ENCODE measurements at places on chromosomes 5 and 9.

- no peak for DNase-seq
These were observed 53.8 kb downstream of the NR2F1 start for GRCh38 chr5:93636837-93637236.

DNA sequence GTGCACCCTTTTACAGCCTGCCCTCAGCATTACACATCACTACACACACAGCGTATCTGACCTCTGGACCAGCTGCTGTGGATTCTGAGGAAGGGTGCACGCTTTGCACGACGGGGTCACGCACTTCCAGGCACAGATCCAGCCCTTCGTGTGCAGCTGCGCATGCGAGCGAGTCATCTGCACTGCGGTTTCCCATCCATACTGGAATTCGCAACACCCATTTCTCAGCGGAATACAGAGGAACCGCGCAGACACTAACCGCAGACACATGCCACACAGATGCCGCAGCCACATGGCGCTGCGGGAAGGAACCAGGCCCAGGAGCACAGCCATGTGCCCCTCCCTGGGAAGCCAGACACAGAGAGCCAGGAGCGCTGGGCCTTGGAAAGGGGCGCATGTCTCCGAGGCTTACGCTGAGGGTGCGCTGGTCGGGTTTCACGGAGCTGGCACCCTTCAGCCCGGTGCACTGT, 43.5 kb downstream of the PNPLA7 start:
- DNase-seq: no peak

DNA sequence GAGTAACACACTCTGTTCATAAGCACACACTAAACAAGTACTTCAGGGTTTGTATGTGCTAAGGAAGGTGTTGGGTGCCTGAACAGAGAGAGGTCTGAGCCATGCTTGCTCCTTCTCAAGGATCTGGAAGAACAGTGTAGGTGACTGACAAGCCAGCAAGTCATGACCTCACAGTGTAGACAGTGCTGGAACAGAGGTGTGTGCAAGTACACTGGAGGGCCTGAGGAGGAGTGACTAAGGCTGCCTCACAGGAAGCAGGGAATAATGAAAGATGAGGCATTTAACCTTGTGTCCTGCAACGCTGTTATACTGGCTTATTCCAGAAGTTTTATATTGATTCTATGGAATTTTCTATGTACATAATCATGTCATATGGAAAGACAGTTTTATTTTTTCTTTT, 83.9 kb downstream of the TMEM174 start:
- no peak for DNase-seq

- no peak for DNase-seq
These were observed 13.8 kb downstream of the PTGES2 start for GRCh38 chr9:128113526-128114325.

DNA sequence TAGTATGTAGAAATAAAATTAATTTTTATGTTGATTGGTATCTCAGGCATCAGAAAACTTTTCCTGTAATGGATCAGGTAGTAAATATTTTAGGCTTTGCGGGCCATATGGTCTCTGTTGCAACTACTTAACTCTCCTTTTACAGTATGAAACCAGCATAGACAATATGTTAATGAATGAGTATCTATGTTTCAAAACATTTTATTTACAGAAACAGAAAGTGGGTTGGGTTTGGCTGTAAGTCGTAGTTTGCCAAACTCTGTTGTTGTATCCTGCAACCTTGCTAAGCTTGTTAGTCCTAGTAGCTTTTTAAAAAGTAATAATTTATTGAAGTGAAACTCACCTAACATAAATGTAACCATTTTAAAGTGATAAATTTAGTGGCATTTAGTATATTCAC, 132.1 kb downstream of the NR3C1 start:
- DNase-seq: no peak

GRCh38 chr5:122454541-122454940, 142.5 kb downstream of the SNCAIP start:
- DNase-seq: no peak

- no peak for DNase-seq
These were observed 143.4 kb upstream of the ZNF608 start for GRCh38 chr5:124889850-124890249.

DNA sequence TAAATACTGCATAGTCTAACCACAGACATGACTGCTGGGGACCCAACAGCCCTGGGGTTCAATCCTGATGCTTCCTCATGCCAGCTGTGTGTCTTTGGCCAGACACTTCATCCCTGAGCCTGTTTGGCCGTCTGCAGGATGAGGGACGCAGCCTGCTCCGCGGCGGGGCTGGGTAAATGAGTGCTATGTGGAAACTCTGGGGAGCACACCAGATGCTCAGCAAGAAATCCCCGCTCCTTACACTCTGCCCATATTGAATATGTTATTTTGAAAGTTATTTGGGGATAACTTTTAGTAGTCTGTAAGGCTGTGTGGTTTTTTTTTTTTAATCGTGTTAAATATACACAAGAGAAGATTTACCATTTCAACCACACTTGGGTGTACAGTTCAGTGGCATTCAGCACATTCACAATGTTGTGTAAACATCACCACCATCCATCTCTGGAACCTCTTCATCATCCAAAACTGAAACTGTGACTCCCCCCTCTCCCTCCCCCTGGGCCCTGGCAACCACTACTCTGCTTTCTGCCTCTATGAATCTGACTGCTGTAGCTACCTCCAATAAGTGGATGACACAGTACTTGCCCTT, 42.7 kb downstream of the SH3PXD2B start:
- DNase-seq: peak; percentile 46

DNA sequence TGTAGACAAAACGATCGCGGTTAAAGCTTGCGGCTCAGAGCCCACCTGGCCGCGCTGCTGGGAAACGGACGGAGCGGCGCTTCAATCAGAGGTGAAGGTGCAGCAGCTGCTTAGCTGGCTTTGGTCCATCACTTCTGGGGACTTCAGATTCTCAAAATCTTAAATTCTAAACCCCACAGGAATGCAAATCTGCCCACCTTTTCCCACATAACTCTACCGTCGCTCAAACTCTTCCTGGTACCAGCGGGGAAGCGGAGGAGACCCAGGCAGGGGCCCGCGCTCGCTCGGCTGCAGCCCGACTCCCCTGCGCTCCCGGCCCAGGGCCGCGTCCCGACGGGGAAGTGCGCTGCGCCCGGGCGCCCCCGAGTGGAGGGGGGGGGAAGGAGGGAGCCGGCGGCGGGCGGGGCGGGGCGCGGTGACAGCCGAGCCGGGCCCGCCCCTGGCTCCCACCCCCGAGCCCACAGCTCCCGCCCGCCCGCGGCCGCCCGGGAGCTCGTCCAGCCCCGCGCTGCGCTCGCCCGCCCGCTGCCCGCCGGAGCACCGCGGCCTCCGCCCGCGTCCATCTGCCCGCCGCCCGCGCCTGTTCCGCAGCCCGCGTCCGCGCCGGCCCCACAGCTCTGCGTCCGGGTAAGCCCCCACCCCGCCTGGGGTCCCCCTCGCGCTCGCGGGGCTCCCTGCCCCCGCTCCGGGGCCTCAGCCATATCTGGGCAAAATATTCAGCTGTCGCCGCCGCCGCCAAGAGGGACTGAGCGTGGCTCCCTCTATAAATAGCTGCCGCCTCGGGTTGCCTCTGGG, at the start of gene TMOD1:
Gene TMOD1 (plus strand): TSS at position 490 of the 795 bp plus-strand sequence. CDS start 22,523 bp downstream, outside the sequence.
- DNase-seq: peak; percentile 58

- no peak for DNase-seq
These were observed 210.0 kb upstream of the CLINT1 start for GRCh38 chr5:158068964-158069363.
